ENCODE measurements at places on chromosomes 2 and 18. TPM values are rescaled to one million over a fixed set of nuclear protein-coding genes. Genes with fewer than 3 reads are reported as not detected.

- DNase-seq, result peak; percentile 88
These were observed 117.3 kb downstream of the LPIN1 start for GRCh38 chr2:11863513-11864328.

DNA sequence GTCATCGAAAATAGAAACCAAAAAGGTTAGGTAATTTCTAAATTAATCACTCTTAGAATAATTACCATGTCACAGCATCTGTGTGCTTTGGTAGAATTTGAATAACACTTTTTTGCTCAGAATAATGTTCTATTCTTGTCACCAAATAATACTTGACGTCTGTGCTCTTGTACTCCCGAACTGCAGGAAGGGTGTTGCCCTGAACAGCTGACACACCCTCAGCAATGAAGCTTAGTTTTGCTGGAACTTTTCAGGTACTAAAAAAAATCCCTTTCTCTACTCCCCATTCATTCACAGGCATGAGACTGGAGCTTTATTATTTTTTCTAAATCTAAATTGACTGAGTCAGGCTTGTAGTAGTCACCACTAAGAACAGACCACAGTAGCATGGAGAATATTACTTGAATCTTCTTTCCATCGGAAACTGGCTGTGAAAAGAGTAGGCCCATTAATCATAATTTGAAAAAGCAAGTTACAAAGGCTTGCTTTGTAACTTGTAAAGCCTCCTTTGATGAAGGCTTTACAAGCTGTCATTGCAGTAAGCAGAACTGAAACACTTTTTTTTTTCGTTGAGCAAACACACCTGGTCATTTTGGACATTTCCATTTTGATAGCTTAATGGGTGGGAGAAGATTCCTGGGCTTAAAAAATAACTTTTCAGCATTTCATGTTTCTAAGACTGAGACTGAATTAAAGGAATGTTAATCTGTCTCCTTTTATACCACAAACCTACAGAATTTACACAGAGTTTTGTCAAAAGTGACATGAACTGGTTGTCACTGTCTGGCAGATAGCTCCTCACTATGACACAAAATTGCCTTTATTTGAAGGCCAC lies 70.3 kb upstream of the PELI1 start:
- DNase-seq, result no peak

- DNase-seq, result no peak
These were observed 207.4 kb upstream of the HDAC4 start for GRCh38 chr2:239608260-239608659.

DNA sequence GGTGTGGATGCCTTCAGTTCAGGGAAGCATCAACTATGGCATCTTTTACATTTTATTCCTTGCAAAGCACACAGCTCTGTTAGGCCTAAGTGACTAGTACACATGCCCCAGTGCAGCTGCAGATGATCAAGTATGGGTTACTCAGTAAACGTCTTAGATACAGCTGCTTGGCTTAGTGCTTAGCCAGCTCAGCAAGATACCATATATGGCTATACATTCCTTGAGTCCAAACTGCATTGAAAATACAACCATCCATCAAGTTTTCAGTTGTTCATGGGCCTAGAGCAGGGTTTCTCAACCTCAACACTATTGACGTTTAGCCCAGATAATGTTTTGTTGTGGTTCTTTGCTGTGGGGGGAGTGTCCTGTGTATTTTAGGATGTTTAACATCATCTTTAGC lies 769.9 kb downstream of the TSN start:
- no peak for DNase-seq

DNA sequence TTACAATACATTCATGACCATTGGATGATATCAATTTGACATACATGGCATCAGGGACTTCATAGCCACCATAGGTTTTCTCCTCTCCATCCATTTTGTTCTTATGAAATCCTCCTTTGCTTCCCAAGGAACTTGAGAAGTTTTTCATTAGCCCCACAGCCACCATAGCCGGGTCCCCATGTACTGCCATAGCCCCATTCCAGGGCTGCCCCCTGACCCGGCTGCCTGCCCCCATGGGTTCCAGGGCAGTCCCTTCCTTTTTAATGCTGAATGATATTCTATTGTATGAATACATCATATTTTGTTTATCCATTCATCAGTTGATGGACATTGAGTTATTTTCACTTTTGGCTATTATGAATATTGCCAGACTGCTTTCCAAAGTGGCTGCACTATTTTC lies 20.4 kb downstream of the ATP6V1B1 start:
- DNase-seq, result peak; percentile 43

GRCh38 chr2:15400240-15400826 lies 160.8 kb downstream of the NBAS start:
- DNase-seq, result no peak

GRCh38 chr2:2116657-2117056 lies 214.4 kb downstream of the MYT1L start:
- no peak for DNase-seq

- DNase-seq, result no peak
These were observed 312.8 kb upstream of the FANCL start for GRCh38 chr2:58553937-58554336.

DNA sequence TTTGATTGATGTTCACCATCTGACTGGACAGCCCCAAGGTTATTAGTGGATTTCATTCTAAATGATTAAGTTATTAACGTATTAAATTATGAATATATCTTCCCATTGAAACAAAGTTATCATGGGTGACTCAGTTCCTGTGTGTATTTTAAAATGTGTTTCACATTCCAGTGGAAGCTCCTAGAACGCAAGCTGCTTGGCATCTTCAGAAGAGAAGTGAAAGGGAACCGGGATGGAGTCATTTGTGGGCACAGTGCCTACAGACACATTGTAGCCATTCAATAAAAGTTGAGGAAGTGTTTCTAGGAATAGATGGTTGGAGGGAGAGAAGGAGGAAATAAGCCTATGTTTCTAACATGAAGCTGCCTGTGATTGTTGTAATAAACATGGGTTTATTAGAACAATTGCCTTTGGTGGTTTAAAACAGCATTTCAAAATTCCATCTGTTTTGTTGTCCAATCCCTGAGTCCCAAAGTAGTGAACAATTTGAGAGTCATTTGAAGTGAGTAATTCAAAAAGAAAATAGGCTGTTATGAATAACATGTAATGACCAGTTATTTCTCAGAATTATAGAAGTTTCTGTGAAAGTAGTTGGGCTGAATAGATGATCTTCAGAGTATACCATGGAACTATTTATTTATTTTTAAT lies 143.5 kb downstream of the PKP4 start:
- DNase-seq, result no peak

- no peak for DNase-seq
These were observed 504.8 kb downstream of the LRRTM4 start for GRCh38 chr2:77017355-77017745.

GRCh38 chr2:64700133-64700809 lies 46.6 kb upstream of the SERTAD2 start:
- DNase-seq, result no peak

- DNase-seq, result no peak
These were observed 11.1 kb upstream of the SLC66A3 start for GRCh38 chr2:11144077-11144737.

- DNase-seq, result no peak
These were observed 251.3 kb upstream of the ETAA1 start for GRCh38 chr2:67145851-67146250.

DNA sequence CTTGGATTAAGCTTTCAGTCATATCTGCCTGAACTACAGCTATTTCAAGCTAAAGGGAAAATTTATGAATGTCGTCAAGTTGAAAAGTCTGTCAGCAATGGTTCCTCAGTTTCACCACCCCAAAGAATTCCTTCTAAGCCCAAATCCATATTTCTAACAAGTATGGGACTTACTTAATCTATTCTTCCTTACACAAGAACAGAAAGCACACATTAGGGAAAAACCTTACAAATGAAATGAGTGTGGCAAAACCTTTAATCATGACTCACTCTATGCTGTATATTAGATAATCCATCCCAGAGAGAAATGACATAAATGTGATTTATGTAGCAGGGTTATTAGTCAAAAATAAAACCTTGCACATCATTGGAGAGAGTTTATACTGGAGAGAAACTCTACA lies 78.9 kb downstream of the RAB31 start:
- DNase-seq, result no peak

DNA sequence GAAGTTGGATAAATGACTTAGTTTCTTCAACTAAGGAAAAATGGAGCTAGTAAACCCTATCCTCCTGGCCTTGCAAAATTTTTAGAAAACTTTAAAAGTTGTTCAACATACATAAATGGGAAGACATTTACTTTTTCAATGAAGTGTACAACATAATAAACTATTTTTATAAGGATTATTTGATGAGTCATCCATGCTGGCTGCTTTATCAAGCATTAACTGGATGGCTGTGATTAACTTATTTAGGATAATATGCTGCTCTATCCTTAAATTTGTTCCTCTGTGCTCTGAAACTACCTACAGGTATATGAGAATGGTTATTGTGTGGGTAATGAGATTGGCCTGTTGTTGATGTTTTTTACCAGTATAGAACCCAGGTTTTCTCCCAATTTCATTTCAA lies 21.3 kb downstream of the DYTN start:
- DNase-seq, result no peak

- DNase-seq, result no peak
These were observed 345.2 kb upstream of the SLC8A1 start for GRCh38 chr2:40797120-40797519.

GRCh38 chr18:55550471-55550870 lies 37.5 kb downstream of the TCF4 start:
- DNase-seq, result no peak

GRCh38 chr2:202035941-202036372 lies 2.3 kb downstream of the FZD7 start:
- no peak for DNase-seq

Gene TUBA3E
- not detected for total RNA-seq

Gene HOXD13
- not detected for total RNA-seq

Gene MGAT4A
- total RNA-seq, result 85.8 TPM

Gene MSGN1
- total RNA-seq, result not detected

Gene DNAJB2
- total RNA-seq, result 79.4 TPM

Gene NEU2
- not detected for total RNA-seq

Data from upper lobe of right lung (tissue), 1 donor.